ENCODE measurements at places on chromosomes 3 and 15.

- no peak for DNase-seq
These were observed 921.0 kb upstream of the ROBO1 start for GRCh38 chr3:80688814-80689213.

- no peak for DNase-seq
These were observed 219.4 kb upstream of the GBE1 start for GRCh38 chr3:81980596-81981494.

GRCh38 chr3:157786618-157787017, 283.4 kb upstream of the VEPH1 start:
- no peak for DNase-seq

- DNase-seq = no peak
These were observed 25.0 kb upstream of the UACA start for GRCh38 chr15:70788114-70789049.

DNA sequence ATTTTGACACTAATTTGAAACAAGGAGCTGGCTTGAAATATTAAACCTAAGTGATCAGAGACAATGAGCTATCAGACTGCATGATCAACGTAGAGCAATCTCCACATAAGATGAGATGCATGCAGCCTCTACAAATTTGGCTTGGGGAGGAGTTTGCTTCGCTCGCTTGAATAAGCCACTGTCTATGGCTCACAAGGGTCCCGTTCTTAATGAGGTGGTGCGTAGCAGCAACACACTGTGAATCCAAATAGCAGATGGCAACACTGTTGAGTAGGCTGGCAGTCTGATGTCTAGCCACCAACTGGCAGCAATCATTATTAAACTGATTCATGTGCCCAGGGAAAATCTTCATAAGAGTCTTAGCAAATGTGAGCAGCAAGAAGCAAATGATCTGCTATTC, 125.4 kb upstream of the CCDC54 start:
- no peak for DNase-seq

DNA sequence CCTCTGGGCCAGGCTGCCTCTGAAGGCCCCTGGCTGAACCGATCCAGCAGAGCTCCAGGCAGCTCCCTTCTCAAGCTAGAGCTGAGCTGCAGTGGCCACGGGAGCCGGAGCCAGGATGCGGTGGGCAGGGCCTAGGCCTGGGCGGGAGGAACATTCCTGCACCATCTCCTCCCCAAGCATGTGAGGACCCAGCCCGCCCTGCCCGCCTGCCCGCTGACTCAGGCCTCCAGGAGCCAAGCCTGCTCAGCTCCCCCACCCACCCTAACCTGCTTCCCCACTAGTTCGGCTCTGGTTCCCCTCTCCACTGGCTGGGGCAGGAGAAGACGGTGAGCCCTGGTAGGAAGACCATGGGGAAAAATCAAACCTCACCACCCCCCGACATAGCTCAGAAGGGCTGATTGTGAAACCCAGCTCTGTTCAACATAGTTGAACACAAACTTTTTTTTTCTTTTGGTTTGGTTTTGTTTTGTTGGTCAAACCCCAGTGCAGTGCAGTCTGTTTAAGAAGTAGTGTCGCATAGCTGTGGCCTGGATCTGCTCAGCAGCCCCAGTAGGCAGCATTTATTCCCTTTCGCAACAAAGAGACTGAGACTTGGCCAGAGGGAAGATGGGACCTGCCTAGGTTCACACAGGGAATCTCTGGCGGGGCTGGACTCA, 13.5 kb downstream of the SNX33 start:
- DNase-seq = no peak

DNA sequence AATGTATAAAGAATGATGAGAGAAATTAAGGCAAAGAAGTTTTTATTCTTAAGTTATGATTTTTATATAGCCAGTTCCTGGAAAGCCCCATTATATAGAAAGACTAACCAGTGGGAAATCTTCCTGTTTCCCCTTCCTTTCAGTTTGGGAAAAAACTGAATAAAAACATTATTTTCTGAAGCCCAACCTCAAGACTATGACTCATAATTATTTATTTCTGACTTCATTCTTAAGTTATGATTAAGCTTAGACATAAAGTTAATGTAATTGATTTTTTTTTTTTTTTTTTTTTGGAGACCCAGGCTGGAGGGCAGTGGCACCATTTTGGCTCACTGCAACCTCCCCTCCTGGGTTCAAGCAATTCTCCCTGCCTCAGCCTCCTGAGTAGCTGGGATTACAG, 55.8 kb downstream of the TRPC1 start:
- no peak for DNase-seq

DNA sequence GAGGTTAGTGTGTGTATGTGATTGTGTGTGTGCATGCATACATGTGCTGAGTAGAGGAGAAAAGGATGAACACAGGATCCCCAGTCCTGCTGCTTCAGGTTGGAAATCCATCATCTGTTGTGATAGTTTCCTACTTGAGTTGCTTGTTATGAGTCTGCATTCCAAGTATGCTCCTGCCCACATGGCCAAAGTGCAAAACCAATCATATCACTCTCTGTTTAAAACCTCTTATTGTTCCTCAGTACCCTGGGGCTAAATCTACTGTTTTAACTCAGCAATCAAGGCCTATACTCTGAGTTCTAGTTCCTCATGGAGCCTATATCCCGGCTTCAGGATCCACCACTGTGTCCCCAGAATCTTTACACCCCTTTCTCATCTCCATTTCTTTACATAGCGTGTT, 139.9 kb upstream of the TLE3 start:
- DNase-seq = no peak

DNA sequence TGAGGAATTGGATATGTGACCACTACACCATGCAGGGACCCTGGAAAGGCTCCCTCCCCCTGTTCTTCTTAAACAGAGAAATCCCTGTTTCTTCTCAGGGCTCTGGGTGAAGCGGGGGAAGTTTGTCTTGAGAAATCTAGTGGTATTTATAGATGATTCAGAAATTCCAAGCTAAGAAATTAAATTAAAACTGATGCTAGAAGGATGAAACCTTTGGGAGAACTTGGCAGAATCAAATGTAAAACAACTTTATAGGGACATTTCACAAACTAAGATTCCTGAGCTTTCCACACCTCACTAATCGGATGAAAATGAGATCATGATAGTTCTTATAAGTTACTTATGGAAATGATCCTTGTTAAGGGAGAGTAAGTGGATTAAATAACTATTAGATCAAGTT, 54.2 kb downstream of the FBXL2 start:
- no peak for DNase-seq

DNA sequence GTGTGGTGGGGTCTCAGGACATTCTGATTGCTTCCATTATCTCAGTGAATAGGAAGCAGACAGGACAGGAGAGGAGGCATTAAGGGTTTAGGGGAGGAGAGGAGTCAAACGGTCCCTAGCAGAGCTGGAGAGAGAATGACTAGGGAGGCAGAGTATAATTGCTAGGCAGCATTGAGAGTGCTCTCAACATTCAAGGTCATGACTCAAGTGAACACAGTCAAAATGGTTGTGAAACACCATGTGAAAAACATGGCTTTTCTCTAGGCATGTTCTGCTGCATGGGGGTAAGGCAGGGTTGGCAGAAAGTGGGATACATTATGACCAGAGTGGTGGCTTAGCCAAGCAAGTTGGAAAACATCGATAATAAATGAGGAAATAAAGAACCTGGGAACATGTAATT, 19.5 kb upstream of the HRH1 start:
- no peak for DNase-seq

DNA sequence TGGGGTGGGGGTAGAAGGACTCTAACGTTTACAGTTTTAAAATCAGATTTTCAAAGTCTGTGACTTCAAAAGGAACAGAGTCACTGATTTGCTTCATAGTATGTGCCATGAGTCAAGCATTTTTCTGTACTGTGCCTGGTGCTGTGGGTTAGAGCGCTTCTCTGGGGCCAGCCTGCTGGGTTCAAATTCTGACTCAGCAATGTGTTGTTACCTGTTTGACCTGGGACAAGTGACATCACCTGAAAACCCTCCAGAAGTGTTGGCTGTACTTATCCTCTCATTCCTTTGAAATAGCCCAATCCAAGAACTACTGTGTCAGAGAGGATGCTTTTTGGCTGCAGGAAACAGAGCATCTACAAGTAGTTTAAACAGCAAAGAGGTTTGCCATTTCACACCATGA, 101.7 kb downstream of the LSM3 start:
- no peak for DNase-seq

- no peak for DNase-seq
These were observed 198.5 kb downstream of the FOXP1 start for GRCh38 chr3:71384837-71385716.

GRCh38 chr3:16897254-16897926, 12.6 kb downstream of the PLCL2 start:
- peak; percentile 21 for DNase-seq

DNA sequence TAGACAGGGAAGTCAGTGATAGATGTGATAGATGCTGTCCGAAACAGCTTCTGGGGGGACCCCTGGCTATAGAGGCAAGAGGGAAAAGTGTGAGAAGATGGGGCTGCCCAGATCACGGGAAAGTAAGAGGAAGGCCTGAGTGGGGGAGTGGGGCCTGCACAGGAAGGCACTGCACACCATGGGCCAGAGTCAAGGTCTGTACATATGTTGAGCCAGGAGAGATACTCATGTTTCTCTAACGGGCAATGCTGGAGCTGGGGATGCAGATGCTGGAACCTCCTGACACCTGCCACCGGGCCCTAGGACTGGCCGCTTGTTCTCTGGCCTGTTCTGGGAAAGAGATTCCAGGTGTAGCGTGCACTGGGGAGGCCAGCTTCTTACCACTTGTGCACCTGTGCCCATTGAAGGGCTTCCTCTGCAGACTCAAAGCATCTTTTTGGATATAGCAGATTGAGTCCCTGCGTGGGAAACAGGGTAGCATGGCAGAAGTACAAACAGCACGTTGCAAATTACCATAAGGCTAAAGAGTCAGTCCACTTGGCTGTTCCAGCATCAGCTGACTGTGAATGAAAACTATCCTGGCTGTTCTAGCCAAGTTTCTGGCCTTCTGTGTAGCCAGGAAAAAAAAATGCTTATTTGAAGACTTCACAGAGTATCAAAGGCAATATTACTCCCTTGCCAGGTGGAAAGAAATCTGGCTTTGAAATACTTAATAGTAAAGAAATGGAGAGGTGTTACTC, 77.1 kb upstream of the GSK3B start:
- no peak for DNase-seq

DNA sequence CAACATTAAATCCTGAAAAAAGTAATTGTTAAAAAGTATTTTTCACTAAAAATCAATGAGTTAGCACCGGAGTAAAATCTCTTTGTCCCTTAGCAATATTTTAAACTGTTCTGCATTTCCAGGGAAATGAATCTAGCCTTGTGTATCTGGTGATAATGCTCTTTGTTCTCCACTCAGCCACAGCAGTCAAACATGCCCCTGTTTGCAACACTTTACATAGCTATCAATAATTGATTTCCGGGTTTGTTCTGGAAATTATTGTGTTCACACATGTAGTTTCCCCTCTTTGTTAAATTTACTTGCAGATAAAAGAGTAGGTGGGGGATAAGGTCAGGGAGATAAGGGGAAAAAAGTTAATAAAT, 3.6 kb upstream of the A4GNT start:
- DNase-seq = no peak

GRCh38 chr3:127222664-127223063, 29.7 kb downstream of the PRR23E start:
- no peak for DNase-seq

GRCh38 chr3:197847866-197848401, 56.9 kb downstream of the LRCH3 start:
- no peak for DNase-seq

- no peak for DNase-seq
These were observed 263.8 kb downstream of the TBC1D5 start for GRCh38 chr3:17478673-17479072.

GRCh38 chr15:80752204-80752603, 27.0 kb upstream of the CEMIP start:
- no peak for DNase-seq

DNA sequence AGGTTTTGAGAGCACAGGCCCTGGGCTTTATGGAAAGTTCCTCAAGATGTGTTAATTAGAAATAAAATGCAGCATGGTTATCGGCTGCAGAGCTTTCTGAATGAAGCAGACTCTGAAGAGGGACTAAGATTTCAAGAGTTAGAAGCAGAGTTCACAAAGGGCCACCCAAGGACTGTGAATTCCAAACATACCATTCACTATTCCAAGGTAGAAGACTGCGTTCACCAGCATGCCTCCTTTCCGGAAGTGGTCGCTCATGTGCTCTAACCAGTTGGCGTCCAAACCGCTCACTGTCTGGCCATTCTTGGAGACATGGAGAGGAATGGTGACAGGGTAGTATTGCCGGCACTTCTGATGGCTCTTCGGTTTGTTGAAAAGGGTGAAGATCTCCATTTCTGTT, 104.9 kb downstream of the OXNAD1 start:
- no peak for DNase-seq

DNA sequence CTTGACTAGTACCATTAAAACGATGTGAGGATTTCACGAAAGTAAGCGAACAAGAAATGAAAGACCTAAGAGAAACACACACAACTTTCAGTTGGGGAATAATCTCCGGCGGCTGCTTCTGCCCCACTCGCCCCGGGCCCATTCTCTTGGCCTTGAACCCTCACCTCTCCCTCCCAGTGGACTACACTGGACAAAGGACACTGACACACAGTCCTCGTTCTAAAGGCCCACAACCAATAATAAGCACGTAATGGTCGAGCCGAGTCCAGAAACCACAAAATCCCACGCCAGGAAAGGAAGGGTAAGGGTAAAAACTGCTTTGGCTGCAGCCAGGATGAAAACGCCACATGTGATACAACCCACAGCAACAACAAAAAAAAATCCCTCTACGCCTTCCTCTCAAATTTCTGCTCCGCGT, 469 bp downstream of the ZNF770 start:
- no peak for DNase-seq

- DNase-seq = no peak
These were observed 2.4 kb downstream of the SLC25A38 start for GRCh38 chr3:39385456-39386090.

GRCh38 chr3:157535667-157536066, 32.5 kb upstream of the VEPH1 start:
- no peak for DNase-seq

GRCh38 chr3:133540896-133541674, 32.4 kb upstream of the CDV3 start:
- DNase-seq = no peak

DNA sequence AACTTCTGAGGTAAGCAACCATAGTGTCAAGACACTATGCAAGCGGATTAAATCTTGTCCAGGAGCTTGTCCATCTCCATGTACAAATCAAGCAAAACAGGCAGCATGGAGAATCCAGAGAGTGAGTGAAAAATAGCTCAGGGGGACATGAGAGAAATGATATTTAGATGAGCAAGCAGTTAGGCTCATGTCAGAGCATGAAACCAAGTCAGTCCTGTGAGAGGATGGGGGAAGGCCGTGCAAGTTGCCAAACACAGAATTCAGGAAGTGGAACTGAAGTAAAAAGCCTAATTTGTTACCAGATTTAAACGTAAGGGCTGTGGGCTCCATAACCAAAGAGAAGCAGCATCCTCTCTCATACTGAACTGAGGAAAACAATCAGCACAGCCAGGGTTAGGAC, 995.9 kb downstream of the MCTP2 start:
- no peak for DNase-seq

GRCh38 chr3:65886391-65886790, 152.3 kb downstream of the MAGI1 start:
- no peak for DNase-seq

DNA sequence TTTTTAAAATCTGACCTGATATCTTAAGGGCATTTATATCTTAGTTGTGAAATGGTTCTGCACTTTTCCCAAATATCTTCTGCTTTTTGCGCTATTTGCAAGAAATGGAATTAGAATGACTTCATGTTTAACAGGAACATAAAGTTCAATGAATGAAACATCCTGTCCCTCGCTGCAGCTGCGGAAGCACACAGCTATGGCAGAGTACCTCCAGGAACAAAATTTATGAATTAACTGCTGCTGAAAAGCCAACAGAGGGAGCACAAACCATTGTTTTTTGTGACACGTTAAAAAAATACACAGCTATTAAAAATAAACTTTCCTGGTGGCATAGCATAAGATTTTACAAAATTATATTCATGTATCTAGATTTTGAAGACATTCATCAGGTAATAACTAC, 404.4 kb upstream of the MDFIC2 start:
- DNase-seq = no peak
